ENCODE measurements at places on chromosomes 16 and 17.

GRCh38 chr16:63129411-63130125 is 1093.3 kb upstream of the CDH8 start:
- no peak for DNase-seq

- DNase-seq = no peak
These were observed 41.8 kb downstream of the PSME3IP1 start for GRCh38 chr16:57144027-57144426.

GRCh38 chr16:53771655-53772497 is 67.9 kb downstream of the FTO start:
- DNase-seq = no peak

DNA sequence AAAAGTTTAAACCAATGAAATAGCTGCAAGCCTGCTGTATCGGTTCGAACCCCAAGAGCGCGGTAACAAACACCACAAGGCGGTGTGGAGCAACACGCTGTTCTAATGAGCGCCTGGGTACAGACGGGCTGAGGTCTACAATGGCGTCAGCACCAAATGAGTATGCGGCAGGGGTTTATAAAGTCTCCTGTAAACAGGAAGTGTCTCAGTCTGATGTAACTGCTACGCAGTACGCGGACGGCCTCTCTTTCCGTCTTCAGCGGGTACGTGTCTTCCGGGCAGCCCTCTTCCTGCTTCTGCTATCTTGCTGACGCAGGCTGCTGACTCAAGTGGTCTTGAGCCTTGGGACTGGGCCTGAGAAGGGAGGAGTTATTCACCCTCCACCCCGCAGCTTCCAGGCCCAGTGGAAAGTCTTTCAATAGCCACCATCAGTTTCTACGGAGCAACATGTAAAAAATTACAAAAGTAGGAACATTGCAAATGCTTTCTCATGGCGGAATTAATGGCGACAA is 40.5 kb upstream of the KCNJ2 start:
- DNase-seq = no peak

DNA sequence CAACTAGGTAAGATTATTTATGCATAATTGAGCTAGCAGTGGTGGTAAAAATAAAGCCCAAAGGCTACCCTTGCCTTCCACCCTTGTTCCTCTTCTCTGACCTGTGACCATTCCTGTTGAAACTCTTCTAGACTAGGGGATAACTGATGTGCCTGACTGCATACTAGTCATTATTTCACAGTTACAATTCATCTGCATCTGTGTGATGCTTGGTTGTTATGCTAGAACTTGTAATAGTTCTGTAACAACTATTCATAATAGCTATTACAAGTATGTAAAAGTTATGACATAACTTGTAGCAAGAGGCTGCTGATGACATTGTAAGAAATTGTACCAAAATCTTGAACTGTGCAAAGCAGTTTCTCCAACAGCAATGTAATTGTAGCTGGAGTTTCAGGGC is 2.4 kb upstream of the VAC14 start:
- DNase-seq = no peak

DNA sequence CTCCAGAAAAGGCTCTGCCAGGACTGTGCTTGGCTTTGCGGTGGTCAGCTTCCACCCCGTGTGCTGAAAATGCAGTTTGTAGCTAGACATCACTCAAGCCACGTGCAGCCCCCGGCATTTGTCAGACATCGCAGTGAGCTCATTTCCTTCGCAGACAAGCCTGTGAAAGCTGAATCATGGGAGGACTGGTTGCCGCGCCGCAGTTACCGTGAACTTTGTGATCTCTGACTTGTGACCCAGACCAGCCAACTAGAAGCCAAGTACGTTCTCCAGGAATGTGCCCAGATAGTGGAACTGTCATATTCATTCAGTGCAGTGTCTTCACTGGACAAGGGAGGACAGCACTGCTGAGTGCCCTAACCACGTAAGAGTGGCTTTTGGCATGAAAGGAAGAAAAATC is 58.1 kb downstream of the NDE1 start:
- DNase-seq = no peak

DNA sequence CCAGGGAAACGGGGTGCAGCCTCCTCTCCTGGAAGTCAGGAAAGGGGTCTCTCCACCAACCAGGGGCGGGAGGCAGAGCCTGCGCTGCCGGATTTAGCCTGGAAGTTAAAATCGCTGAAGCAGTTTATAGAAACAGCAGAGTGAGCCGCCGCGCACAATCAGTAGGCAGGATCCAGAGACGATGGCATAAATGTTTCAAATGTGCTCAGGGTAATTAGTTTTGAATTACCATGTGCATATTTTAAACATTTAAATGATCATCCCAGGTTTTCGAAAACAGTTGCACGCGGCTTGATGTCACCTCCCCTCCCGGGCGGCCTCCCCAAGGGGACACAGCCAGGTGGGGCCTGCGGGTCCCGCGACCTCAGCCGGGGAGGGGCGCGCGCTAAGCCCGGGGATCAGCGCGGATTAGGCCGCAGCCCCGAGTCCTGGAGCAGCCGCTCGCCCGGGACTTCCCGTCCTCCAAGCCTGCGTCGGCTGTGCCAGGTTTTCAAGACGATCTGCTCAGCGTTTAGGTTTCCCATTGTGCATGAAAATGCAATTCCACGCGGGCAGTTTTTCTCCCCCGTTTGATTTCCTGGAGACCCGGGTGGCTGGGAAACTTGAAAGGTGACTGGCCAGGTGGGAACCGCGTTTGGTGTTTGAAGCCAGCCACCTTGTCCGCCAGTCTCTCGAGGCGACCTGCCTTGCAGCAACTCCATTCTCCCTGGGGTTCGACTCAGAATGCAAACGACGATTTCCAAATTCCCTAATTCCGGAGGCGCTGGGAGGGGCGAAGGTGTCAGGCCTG is 78.3 kb downstream of the RPA1 start:
- no peak for DNase-seq

GRCh38 chr16:4240624-4241023 is 1.3 kb downstream of the SRL start:
- no peak for DNase-seq

DNA sequence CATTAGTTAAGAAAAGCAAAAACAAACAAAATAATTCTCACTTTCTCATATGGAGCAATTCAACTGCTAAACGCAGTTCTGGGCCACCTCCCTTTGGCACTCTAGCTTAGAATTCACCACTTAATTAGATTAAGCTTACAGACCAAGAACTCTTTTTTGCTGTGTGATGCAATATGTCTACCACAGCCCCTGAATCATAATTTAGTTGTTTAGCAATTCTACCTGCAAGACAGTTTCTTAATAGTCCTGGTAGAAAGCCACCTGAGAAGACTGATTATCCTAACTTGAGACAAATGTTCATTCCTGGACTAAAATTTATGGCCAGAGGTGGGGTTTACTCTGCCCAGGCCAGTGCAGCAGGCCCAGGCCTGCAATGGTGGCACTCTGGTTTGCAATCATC is 205.9 kb downstream of the HS3ST3A1 start:
- no peak for DNase-seq

DNA sequence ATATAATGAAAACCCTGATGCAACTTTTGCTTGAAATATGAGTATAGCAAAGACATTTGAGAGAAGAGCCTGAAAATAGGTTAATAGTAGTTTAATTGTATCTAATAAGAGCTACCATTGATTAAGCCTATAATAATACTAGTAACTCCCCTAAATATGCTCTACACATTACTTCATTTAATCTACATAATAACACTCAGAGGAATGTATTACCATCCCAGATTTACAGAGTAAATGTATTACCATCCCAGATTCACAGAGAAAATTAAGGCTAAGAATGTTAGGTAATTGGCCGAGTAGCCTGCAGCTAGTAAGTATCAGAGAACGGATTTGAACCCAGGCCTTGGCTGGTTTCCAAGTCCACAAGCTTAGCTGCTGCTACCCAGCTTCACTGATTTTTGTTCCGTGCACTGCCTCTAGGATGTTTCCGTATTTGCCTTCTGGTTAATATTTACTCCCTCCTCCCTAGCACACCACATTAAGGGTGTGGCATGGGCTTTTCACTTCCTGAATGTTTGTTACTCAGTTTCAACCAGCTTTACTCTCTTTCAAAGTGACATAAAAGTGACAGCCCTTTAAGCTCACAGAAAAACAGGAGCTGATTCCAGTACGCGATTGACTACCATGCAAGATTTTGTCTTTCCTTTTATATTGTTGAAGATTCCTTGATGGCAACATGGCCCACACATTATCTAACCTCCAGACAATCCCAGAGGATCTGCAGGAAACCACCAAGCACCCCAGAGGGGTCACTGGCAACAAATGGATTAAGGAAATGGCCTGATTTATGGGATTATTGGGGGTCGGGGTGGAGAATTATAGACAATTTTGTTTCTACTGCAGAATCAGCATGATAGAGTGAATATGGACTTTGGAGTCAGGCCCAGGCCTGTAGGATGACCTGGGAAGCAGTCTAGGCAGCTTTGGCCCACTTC is 26.7 kb upstream of the TOX3 start:
- DNase-seq = no peak

DNA sequence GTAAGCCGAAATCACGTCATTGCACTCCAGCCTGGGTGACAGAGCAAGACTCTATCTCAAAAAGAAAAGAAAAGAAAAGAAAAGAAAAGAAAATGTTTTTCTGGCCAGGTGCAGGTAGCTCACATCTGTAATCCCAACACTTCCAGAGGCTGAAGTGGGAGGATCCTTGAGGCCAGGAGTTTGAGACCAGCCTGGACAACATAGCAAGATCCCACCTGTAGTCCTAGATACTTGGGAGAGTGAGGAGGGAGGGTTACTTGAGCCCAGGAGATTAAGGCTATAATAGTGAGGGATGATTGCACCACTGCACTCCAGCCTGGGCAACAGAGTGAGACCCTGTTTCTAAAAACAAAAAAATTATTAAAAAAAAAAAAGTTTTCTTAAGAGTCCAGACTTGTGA is 2.5 kb upstream of the ATP5MC1 start:
- DNase-seq = no peak

- DNase-seq = no peak
These were observed 24.1 kb downstream of the GSE1 start for GRCh38 chr16:85637061-85637807.

- DNase-seq = no peak
These were observed 28.2 kb downstream of the ZFHX3 start for GRCh38 chr16:73019457-73020362.

DNA sequence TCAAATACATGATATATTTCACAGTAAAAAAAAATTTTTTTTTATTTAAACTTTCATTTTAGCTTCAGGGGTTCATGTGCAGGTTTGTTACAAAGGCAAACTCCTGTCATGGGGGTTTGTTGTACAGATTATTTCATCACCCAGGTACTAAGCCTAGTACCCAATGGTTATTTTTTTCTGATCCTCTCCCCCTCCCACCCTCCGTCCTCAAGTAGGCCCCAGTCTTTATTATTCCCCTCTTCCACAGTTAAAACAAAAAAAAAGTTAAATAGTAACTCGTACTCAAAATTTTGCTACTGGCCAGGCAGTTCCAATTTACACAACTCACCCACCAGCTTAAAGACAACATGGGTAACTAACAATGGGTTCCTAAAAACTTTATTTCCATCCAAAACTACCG is 63.9 kb downstream of the WDR59 start:
- no peak for DNase-seq
